ENCODE measurements at places on chromosomes 12 and 14. TPM values are rescaled to one million over a fixed set of nuclear protein-coding genes. Genes with fewer than 3 reads are reported as not detected.

GRCh38 chr12:24561882-24562770 is 386.8 kb downstream of the BCAT1 start:
- DNase-seq: peak; percentile 9

GRCh38 chr14:67446371-67447032 is 34.5 kb upstream of the PLEK2 start:
- DNase-seq: no peak

DNA sequence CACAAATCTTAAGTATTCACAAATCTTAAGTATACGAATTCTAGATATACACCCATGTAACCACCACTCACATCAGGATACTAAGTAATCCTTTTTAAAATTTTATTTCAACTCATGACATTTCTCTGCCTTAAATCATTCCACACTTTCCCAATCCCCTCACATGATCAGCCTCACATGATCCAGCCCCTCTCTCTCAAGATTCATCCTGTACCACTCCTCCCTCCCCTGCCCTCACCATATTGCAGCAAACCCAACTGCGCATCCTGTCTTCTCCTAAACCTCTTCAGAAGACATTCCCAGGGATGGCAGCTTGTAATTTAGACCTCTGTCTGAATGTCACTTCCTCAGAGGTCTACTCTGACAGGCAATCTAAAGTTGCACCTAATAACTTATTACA is 1.7 kb upstream of the EIF4B start:
- DNase-seq: no peak

DNA sequence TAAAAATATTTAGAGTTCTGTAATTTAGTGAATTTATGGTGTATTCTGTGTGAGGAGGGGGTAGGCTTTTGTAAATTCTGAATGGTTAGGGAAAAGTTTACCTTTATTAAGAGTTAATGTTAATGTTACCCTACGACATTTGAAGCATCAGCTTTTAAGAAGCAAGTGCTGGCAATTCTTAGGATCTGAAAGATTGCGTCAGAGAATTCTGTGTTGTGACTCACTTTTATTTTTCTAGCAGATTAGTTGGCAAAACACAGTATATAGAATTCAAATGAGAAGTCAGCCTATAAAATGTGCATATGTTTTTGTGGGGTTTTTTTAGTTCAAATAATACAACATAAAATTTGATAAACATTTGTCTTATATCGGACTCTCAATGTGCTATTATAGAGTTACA is 97.6 kb downstream of the RAD52 start:
- DNase-seq: peak; percentile 63

GRCh38 chr12:25995906-25996305 is 37.4 kb downstream of the RASSF8 start:
- DNase-seq: peak; percentile 48

DNA sequence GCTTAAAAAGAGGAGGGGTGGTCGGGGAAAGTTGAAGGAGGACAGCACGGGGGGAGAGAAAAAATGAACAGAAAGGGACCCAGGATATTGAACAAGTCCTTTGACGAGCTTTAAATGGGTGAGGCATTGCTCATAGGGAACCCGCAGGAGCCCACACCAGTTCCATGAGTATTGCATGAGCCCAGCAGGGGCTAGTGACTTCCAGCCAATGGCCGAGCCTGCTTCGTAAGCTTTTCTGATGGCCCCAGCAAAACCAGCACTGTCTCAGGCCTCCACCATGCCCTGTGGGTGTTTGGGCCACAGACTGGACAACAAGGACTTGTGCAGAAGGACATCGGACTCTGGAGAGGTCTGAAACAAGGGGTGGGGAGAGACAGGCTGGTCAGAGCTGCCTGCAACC is 109.5 kb downstream of the ZFP36L1 start:
- DNase-seq: peak; percentile 68

DNA sequence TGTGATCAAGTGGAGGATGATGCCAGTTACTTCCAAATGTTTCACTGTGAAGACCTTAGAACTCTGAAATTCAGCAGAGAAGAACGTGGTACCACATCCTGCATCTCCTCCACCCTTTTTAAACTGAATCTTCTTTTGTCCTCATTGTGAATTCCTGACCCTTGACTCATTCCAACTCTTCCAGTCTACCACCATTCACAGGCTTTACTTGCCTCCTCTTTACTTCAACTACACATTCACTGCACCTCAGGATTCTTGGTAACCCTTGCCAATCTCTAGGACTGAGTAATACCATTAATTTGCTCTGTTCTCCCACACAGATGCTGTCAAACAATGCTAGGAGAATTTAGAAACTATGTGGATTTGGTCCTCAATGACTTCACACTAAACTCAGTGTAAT is 37.3 kb downstream of the PPP1R12A start:
- DNase-seq: peak; percentile 100

DNA sequence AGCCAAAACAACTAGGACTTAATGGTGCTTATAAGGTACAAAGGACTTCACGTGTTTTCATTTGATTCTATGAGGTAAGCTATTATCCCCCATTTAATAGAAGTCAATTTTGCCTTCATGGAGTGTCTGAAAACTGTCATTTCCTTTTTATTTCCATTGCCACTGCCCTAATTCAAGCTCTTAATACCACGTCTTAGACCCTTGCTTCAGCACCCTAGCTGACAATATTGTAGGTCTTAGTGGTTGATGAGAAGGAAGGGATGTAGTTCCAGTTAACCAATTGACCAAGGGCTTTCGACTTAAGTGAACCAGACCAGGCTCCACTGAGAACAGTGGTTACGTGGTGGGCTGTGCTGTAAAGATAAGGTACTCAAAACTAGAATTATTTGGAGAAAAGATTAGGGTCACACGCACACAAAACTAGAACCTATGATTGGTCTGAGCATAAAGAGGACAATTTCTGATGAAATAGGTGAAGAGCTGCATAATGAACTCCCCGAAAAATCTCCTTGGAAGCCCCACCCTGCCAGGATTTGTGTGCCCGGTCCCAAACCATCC is 9.6 kb upstream of the ASIC1 start:
- no peak for DNase-seq

DNA sequence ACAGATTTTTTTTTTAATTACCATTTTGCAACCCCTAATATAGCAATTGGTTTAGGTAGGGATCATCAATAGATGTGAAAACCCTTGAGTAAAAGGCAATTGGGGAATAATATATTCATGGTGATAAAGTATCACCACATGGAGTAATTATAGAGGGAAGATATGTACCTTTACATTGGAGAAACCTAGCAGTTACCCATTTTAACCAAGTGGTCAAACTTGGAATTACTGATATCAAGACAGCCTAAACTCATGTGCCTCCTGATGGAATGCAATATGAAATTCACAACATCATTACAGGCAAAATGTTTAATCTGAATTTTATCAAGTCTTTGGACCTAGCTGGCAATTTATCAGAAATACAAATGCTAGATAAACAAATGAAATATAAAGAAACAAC is 6.7 kb upstream of the SLC10A1 start:
- no peak for DNase-seq

- no peak for DNase-seq
Observed at GRCh38 chr14:88599326-88599725, 36.5 kb downstream of the ZC3H14 start.

DNA sequence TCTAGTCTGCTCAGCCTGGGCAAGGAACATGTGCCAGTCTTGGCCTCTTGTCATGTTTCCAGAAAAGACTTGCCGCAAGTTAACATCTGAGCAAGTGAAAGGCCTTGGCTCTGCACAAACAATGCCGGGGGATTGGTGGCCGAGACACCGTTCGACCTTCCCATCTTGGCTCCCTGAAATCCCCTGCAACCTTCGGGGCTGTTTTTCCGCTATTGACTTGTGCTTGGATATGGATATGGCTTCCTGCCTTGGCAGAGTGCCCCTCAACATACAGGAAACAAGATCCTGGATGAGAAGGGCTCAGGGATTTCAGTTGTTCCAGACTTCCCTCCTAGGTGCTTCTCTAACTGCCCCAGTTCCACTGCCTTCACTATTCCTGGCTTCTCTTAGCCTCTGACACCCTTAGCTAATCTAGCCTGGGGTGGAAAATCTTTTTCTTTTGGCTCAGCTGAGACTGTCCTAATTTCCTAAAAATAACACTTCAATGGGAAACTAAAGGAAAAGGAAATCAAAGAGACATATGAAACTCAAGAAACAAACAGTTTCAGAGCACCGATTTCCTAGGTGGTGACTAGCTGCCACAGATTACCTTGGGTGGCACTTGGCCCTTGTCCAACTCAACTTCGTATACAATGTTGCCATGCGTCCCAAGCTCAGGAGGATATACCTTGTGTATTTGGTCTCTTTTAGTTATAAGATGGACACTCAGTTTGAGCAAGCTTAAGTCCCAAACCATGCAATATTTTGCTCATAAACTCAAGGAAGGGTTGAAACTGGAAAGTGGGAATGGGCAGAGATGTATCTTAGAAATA is 33.9 kb downstream of the RDH12 start:
- no peak for DNase-seq

DNA sequence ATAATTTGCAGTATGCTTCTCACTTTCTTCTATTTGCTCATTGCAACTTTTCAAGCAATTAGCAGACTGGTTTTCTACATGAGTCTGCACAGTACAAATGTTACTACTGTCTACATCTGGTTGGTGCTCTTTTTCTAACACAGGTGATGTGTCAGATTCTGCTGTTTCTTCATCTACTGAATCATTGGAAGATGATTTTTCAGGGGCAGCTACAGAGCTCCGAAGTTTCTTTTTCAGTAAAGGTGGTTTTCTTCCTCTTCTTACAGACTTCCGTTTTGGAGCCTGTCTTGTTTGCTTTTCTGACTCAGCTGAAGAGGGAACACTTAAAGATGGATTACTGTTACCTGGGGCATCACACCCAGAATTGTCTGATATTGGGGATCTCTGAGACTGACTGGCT is 62.1 kb downstream of the SCAF11 start:
- DNase-seq: peak; percentile 23

- no peak for DNase-seq
Observed at GRCh38 chr12:69252033-69252432, 12.7 kb downstream of the CPSF6 start.

DNA sequence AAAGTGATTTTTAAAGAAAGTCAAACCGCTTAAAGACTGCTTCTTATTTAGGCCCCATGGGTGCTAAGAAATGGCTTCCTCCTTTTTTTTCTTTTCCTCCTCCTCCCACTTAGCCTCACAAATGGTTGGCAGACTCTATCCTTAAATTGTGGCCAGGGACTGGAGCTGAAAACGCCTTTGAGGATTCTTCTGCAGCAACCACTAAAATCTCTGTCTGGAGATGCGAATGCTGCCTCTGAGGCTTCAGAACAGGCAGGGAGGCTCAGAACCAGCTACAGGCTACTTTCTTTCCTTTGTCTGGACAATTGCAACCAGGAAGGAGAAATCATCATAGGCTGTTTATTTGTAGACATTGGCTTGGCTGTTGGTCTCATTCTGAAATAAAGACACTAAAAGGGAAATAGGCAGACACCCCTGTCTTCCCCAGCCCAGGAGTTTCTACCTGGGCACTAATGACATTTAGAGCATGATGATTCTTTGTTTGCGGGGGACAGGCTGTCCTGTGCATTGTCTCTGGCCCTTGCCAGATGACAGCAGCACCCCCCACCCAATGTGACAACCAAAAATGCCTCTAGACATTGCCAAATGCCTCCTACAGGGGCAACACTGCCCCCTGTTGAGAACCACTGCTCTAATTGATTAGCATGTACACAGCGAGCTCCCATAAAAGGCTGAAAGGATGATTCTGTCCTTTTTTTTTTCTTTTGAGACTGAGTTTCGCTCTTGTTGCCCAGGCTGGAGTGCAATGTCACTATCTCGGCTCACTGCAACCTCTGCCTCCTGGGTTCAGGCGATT is 50.3 kb downstream of the MAP1LC3B2 start:
- no peak for DNase-seq

DNA sequence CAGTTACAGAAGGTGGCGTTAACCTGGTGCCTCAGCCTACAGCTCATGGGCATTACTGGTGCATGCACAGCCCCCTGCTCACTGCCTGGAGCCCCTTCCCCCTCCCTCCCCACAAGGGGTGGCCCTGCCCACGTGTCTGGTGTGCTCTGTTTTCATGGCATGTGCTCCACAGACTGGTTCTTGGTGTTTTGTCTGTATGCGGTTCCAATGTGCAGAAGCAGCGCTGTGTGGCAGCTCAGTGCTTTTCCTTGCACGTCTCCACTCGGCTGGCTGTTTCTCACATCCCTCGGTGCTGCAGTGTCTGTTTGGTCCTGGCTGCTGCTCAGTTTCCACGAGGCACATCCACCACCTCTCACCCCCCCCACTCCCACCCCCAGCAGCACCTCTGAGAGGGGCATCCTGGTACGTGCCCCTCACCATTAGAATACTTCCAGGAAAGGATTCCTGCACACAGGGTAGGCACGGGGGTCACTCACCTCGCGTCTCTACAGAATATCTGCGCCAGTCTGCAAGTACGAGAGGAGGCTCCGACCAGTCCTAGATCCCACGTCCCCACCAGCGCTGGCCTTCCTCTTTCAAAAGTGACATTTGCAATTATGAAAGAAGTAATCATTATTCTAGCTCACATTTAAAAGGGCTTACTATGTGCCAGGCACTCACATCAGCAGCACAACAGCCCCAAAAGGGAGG is 27.1 kb downstream of the DIO3 start:
- no peak for DNase-seq

DNA sequence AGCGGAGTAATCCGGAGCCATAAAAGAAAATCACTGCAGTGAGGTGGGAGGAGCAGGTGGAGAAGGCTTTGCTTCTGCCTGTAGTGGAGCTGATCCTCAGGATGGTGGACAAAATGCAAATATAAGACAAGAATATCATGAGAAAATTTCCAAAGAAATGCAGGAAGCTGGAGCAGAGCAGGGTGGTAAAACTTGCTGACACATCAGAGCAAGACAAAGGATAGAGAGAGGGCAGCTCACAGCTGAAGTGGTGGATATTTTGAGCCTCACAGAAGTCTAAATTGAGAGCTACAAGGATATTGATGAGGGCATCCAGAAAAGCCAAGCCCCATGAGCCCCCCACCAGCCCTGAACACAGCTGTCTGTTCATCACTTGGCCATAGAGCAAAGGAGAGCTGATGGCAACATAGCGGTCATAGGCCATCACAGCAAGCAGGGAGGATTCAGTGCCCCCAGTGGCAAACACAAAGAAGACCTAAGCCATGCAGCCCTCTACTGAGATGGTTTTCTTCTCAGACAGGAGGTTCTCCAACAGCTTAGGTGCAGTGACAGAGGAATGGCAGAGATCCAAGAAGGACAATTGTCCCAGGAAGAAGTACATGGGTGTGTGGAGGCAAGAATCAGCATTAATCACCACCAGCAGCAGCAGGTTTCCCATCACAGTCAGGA is 30.0 kb upstream of the ANP32D start:
- no peak for DNase-seq

Gene ZNF385A
- total RNA-seq: 4.0 TPM

Gene DHRS2
- 5,493 TPM for total RNA-seq

Gene REM2
- total RNA-seq: not detected

Gene PLEK2
- 2.3 TPM for total RNA-seq

Gene PTCSC3
- total RNA-seq: not detected

Gene MPHOSPH9
- 42.1 TPM for total RNA-seq

Gene OTX2
- not detected for total RNA-seq

Measured in HT1080 (cell line).